Uterus (tissue), 4 donors: ENCODE measurements at places on chromosomes 2 and 18. TPM values are rescaled to one million over a fixed set of nuclear protein-coding genes. Genes with fewer than 3 reads are reported as not detected.

DNA sequence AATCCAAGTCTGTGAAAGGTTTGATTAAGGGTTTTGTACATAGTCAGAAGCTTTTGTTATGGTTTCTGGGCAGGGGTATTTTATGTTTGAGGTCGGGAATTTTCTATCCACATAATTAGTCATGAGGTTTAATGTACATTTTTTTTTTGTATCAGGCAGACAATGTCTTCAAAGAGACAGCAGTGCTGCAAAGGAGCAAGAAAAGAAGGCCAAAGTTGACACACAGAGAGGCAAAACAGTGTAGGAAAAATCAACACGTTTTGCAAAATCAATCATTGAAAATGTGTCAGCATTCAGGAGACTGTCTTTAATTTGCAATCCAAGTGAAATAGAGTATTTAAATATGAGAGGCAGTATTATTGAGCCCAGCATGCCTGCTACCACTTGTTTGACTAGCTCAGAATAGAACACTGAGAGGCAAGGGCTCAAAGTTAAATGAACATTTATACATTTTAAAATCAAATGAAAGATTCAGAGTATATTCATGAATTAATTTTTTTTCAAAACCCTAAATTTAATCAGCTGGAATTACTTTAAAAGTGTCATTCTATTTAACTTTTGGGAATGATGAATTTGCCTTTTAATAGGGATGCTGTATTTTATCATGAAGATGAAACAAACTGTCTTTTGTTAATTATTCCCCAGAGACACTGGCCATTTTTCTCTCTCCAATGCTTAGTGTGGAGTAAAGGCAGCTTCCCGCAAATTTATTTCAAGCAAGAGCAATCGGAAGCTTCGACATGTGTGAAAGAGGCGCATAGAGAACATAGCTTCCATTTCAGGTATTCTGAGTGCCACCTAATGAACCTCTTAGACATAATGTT, 11.3 kb downstream of the VRK2 start:
- no peaks in the 10 kb centered on the region for H3K36me3 ChIP-seq
- H3K4me3 ChIP-seq, result no peak overlapping the region
- H3K27ac ChIP-seq, result no peak overlapping the region
- no peaks in the 10 kb centered on the region for H3K27me3 ChIP-seq
- no peak for DNase-seq

- H3K4me1 ChIP-seq, result no peaks in the 10 kb centered on the region
- no peak overlapping the region for H3K27ac ChIP-seq
- no peaks in the 10 kb centered on the region for H3K27me3 ChIP-seq
- H3K36me3 ChIP-seq, result no peaks in the 10 kb centered on the region
Measured at GRCh38 chr2:21155365-21156136, 31.8 kb downstream of the TDRD15 start.

GRCh38 chr2:134314681-134315368, 61.0 kb downstream of the MGAT5 start:
- DNase-seq, result no peak
- H3K4me1 ChIP-seq, result no peaks in the 10 kb centered on the region
- H3K36me3 ChIP-seq, result no peaks in the 10 kb centered on the region
- no peaks in the 10 kb centered on the region for H3K27me3 ChIP-seq
- no peak overlapping the region for H3K27ac ChIP-seq

- H3K27me3 ChIP-seq, result no peaks in the 10 kb centered on the region
- no peak overlapping the region for H3K27ac ChIP-seq
- no peak for DNase-seq
Measured at GRCh38 chr2:105239924-105240323, 1.6 kb upstream of the GPR45 start.

- H3K4me3 ChIP-seq, result no peak overlapping the region
- no peak overlapping the region for H3K27ac ChIP-seq
- no peaks in the 10 kb centered on the region for H3K27me3 ChIP-seq
- H3K36me3 ChIP-seq, result no peaks in the 10 kb centered on the region
- no peak for DNase-seq
Measured at GRCh38 chr18:9690418-9691188, 17.5 kb upstream of the RAB31 start.

DNA sequence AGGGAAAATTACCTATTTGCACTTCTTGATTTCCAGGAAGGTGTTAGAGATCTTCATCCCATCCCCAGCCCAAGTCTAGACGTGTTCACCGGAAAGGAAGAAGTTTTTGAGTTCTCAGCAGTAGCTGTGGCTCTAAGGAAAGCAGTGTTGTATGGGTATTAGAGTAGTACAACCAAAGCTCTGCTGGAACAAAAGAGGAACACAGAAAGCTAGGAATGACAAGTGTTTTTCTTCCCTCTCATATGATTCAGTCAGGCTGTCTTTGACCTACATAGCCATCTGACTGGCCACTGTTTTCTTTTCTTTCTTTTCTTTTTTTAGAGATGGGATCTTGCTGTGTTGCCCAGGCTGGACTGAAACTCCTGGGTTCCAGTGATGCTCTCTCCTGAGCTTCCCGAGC, 82.7 kb upstream of the SLC39A10 start:
- no peaks in the 10 kb centered on the region for H3K27me3 ChIP-seq
- H3K4me3 ChIP-seq, result no peak overlapping the region
- no peak overlapping the region for H3K27ac ChIP-seq

- DNase-seq, result no peak
- no peaks in the 10 kb centered on the region for H3K36me3 ChIP-seq
- no peaks in the 10 kb centered on the region for H3K4me1 ChIP-seq
- no peak overlapping the region for H3K27ac ChIP-seq
Measured at GRCh38 chr2:192813341-192813740, 618.6 kb upstream of the TMEFF2 start.

- peak; percentile 23 for DNase-seq
- no peaks in the 10 kb centered on the region for H3K36me3 ChIP-seq
- peak overlapping the region; percentile 91 for H3K4me3 ChIP-seq
- H3K4me1 ChIP-seq, result peaks cover 5% of the 10 kb centered on the region
Measured at GRCh38 chr2:223944166-223944702, 901 bp downstream of the WDFY1 start.

DNA sequence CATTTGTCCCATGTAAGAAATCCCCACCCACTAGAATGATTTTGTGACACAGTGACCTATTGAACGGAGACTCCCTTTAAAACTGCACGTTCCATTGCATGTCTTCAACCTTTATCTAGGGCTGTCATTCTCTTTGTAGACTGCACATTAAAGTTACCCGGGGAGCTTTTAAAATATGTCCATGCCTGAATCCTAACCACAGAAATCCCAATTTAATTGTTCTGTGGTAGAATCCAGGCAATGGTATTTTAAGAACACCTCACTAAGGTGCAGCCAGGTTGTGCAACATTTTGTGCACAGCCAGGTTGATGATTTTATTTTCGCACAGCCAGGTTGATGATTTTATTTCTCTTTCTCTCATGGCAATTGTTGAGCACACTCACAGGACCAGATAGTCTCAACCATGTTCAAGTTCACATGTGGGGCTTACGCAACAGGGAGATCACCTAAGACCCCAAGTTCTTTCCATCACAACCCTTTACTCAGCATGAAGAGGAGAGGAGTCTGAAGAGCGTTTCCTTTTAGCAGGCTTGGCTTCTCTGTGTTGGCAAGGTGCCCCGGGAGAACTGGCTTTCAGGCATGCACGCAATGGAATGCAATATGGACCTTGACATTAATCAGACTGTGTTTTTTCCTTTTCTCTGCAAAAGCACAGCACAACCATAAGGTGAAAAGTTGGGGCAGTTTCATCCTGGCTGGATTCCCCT, 467.3 kb upstream of the ETAA1 start:
- no peak overlapping the region for H3K4me3 ChIP-seq
- no peak overlapping the region for H3K27ac ChIP-seq
- peak; percentile 79 for DNase-seq
- H3K27me3 ChIP-seq, result no peaks in the 10 kb centered on the region

GRCh38 chr2:30288561-30288960, 57.2 kb downstream of the LBH start:
- H3K4me3 ChIP-seq, result no peak overlapping the region
- no peaks in the 10 kb centered on the region for H3K4me1 ChIP-seq
- DNase-seq, result no peak
- H3K27ac ChIP-seq, result no peak overlapping the region

DNA sequence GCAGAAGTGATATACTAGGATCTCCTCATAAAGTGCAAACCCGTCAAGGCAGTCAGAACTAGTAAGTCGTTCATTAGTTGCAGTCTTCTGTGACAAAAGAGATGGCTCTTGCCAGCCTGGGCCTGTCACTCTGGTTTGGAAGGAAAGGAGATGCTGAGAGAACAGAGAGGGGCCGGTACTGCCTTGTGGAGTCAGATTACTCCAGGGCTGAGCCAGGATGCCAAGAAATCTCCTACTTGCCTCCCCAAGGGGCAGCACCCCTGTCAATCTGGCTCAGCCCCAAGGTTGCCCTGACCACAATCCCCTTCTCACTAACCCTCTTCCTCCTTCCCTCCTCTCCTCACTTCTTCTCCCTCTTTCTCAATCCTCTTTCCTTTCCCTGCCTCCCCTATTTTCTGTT, 62.9 kb upstream of the ASPRV1 start:
- no peaks in the 10 kb centered on the region for H3K4me1 ChIP-seq
- no peak overlapping the region for H3K4me3 ChIP-seq
- DNase-seq, result no peak
- no peaks in the 10 kb centered on the region for H3K27me3 ChIP-seq
- H3K36me3 ChIP-seq, result no peaks in the 10 kb centered on the region

The SIX3 gene
- not detected for total RNA-seq

The PKDCC gene
- total RNA-seq, result 181 TPM

The IL37 gene
- total RNA-seq, result not detected

The CHST10 gene
- total RNA-seq, result 38.4 TPM

The PDK1 gene
- 26.4 TPM for total RNA-seq
